ENCODE measurements at places on chromosomes 5 and 9.

DNA sequence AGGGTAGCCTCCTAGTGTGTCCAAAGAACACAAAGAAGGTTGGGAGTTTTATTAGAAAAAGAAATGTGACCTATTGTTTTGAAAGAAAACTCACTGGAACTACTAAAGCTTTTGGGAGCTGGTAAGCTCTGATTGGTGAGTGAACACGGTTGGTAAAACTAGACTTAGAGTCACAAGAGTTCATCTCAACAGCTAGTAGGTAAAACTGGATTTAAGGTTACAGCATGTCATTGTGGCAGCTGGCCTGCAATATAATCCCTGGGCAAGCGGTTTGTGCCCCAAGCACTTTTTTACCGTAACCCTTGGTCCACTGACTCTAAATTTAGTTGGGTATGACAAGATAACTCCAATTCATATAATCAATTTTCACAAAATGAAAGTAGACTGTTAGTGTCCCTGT, 47.4 kb downstream of the UBAP2 start:
- no peak for DNase-seq

- no peak for DNase-seq
These were observed 7.4 kb downstream of the KLF9 start for GRCh38 chr9:70407081-70407503.

DNA sequence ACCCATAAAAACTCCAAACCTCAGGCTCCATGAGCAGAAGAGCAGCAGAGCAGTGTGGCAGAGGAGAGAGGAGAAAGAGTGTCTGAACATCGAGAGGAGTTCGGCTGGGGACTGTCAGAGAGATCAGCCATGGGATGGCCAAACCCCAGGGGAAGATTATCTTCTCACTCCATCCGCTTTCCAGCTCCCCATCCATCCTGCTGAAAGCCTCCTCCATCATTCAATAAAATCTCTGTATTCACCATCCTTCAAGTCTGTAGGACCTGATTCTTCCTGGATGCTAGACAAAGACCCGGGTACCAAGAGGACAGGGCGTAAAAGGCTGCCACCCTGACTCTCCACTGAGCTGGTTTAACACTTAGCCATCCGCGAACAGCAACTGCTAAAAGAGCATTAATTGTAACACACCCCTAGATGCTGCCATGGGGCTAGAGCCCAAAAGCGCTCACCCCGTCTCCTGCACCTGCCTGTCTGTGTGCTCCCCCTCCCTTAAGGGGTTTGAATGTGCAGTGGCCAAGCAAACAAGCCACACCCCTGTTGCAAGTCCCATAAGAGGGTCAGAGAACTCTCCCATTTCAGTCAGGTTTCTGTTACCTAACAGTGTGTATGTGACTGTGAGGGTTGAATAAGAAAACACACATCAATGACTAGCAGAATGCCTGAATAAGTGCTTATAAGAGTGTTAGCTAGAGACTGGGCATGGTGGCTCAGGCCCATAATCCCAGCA, 13.9 kb upstream of the SELENOP start:
- no peak for DNase-seq

DNA sequence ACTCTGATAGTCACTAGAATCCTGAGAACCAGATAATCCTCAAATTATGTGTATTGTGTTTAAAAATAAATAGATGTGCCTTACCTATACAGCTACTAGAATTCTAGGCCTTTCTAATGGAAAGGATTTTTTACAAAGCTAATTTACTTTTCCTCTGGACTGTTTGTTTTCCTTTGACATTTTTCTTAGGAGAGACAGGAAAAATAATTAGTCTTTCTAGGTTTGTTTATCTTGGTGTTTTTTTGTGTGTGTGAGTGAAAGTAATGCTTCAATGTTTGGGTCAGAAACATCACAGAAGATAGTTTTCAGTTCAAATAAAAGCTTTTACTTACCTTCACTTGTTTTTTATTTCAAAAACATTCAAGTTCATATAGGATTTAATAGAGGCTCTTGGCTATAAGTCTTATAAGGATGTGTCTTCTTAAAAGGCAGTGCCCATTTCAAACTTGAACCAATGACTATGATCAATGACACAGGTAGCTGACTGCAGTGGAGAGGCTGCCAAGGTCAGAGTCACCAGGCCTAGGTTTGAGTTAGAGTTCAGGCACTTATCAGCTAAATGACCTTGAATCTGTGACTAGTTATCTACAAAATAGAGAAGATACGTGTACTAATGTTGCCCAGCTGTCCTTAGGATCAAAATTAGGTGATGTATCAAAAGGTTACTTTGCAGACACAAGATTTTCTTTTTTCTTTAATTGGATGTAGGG, 92.8 kb downstream of the SNCAIP start:
- no peak for DNase-seq

DNA sequence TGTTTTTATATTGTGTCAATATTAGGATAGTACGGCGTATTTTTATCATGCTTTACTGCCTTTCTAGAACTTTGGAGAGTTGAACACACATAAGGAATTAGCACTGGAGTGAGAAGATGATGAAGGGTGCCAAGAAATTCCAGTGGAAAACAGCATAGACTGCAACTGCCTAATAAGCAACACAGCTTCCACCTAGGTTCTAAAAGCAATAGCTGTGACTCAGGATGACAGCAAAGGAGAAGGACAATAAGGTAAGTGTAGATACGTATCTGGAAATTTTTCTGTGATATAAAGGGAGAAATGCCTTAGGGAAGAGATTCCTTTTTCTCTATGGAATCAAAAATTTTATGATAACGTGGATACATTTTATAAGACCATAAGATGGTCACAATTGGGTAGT, 7.4 kb downstream of the PTPRD start:
- DNase-seq, result no peak

DNA sequence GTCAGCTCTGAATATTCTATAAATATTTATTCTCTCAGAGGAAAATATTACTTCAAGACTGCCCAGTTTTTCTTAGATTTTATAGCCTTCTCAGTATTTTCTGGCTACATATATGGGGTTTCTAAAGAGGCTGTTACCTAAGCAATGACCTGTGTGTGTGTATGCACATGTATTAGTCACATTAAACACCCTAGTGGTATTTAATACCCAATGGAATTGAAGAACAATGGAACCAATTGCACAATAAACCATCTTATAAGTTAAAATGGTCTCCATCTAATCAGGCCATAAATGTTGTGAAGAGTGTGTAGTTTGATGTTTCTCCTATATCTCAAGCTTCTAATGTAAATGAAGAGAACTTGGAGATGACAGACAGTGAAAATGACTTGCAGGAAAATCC, 450.0 kb downstream of the SPATA31D1 start:
- DNase-seq, result no peak

DNA sequence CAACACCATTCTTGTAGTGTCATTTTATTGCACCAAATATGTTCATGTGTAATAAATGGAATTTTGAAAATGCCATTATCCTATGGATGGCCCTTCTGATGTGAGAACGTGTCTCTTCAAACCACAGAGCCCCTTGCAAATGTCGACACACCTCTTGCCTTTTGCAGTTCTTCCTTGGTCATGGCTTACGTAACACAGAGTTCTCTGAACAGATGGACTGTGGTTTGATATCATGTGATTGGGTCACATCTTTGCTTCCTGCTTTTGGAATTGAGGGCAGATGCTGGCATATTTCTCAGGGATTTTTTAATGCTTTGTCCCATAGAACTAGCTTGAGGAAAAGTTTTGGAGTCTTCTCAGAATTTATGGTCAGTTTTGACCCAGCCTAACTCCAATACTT, 4.6 kb downstream of the TGFBR1 start:
- no peak for DNase-seq

DNA sequence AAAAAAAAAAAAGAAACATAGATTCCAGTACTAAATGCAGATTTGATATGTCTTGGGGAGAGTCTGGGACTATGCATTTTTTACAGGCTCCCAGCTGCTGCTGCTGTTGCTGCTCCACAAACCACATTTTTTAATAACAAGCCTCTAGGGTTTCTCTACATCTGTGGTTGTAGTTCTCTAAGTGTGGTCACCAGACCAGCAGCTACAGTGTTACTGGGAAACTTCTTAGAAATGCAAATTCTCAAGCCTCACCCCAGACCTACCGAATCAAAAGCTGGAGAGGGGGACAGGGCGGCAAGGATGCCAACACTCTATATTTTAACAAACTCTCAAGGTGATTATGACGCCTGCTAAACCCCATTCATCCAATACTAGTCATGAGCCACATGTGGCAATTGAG, 293.4 kb upstream of the PTGER4 start:
- DNase-seq, result no peak

Data from GM13977 (cell line).